H9 (cell line): ENCODE measurements at places on chromosomes 12 and 14. TPM values are rescaled to one million over a fixed set of nuclear protein-coding genes. Genes with fewer than 3 reads are reported as not detected.

Gene GALNT6
- total RNA-seq = 9.8 and 11.0 TPM in 2 replicates

Gene RNU6-8
- not detected in 2 replicates for total RNA-seq

Gene TAMALIN
- total RNA-seq = 1.1 and 1.2 TPM in 2 replicates

Gene DHH
- total RNA-seq = 0.13 and 0.20 TPM in 2 replicates

Gene TESPA1
- not detected in 2 replicates for total RNA-seq

Gene NOC4L
- total RNA-seq = 36.5 and 36.9 TPM in 2 replicates

Gene PZP
- total RNA-seq = not detected in 2 replicates

DNA sequence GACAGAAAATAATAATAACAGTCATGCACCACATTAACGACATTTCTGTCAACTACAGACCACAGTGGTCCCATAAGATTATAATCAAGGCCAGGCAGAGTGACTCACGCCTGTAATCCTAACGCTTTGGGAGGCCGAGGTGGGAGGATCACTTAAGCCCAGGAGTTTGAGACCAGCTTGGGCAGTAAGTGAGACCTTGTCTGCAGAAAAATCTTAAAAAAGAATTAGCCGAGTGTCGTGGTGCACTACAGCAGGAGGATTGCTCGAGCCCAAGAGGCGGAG lies 8.6 kb downstream of the NAB2 start:
- no peak overlapping the region for H3K27ac ChIP-seq
- H3K36me3 ChIP-seq = peaks cover 57% of the 10 kb centered on the region
- no peaks in the 10 kb centered on the region for H3K27me3 ChIP-seq
- DNase-seq = no peak
- H3K4me1 ChIP-seq = no peaks in the 10 kb centered on the region; the same call in 1 of the 2 replicates

DNA sequence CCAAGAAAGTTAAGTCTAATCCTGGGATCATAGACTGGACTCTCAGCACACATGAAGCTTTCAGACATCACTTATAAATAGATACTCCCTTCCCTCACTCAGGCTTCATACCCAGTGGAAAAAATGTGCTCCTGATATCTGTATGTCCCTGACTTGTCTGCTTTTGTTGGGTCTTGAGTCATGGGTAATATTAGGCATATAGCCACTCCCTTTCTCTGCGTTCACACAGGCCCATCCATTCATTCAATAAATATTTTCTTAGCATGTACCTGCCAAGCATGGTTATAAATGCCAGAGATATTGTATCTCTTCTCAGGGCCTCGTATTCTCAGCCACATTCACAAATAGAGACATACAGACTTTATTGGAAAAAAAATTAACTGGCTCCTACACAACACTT lies 43.5 kb downstream of the COX16 start:
- H3K4me1 ChIP-seq = no peaks in the 10 kb centered on the region
- no peak overlapping the region for H3K4me3 ChIP-seq
- H3K27me3 ChIP-seq = no peaks in the 10 kb centered on the region
- no peak overlapping the region for H3K27ac ChIP-seq
- peaks cover 5% of the 10 kb centered on the region; the same call in 2 of the 3 replicates for H3K36me3 ChIP-seq
- DNase-seq = no peak

- H3K27me3 ChIP-seq = no peaks in the 10 kb centered on the region
- peak overlapping the region; percentile 93 for H3K4me3 ChIP-seq
- H3K27ac ChIP-seq = no peak overlapping the region
- peaks cover 4% of the 10 kb centered on the region; the same call in 1 of the 2 replicates for H3K4me1 ChIP-seq
- H3K36me3 ChIP-seq = peaks cover 2% of the 10 kb centered on the region; the same call in 1 of the 2 replicates
Measured at GRCh38 chr14:50530358-50530757, 2.0 kb downstream of the MAP4K5 start.

- H3K27me3 ChIP-seq = no peaks in the 10 kb centered on the region
- H3K4me3 ChIP-seq = no peak overlapping the region
- DNase-seq = no peak
Measured at GRCh38 chr12:52387859-52388258, 2.4 kb upstream of the KRT84 start.

DNA sequence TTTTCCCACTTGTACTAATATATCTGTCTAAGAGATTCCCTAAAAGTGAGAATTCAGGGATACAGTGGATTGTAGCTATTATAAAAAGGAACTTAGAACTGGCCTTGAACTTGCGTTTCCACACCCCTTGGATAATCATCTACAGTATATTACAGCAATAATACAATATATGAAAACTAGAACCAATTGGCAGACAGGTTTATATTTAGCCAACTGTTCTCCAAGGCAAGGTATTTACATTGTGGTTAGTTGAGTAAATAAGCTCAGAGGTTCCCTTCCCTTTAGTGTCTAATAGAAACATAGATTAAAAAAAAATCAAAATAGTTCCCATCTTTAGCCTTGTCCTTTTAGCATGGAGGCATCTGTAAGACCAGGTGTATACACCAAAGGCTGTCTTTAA lies 42.1 kb downstream of the LIMA1 start:
- H3K36me3 ChIP-seq = no peaks in the 10 kb centered on the region
- H3K4me1 ChIP-seq = no peaks in the 10 kb centered on the region; the same call in 1 of the 2 replicates
- H3K4me3 ChIP-seq = no peak overlapping the region
- no peaks in the 10 kb centered on the region for H3K27me3 ChIP-seq
- no peak for DNase-seq

DNA sequence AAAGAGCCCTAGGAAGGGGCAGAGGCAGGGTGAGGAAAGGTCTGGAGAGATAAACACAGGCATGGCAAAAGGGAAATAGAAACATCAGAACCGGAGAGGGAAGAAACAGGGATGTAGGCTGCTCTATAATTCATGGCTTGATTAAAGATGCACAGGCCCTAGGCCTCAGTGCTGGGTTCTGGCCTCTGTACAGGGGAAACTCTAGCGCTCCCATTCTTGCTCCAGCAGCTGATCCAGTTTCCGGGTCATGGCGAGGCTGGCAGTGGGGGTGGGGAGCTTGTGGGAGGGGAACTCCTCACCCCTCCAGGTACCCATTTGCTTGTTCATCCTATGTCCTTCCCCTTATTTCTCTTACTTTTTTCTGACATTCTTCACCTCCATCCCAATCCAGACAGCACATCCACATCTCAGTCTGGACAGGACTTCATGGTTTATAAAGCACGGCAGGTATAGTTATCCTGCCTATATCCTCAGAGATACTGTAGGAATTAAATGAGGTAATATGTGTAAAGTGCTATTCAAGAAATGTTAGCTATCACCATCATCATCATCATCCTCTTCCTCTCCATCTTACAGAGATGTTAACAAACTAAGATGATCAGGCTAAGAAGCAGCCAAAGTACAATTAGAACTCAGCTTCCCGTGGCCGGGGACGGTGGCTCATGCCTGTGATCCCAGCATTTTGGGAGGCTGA lies 8.0 kb upstream of the GPR84 start:
- peaks cover 17% of the 10 kb centered on the region for H3K36me3 ChIP-seq
- peaks cover 2% of the 10 kb centered on the region; the same call in 1 of the 2 replicates for H3K27me3 ChIP-seq
- no peaks in the 10 kb centered on the region for H3K4me1 ChIP-seq
- no peak overlapping the region for H3K4me3 ChIP-seq
- DNase-seq = no peak

- H3K4me3 ChIP-seq = peak overlapping the region; percentile 91
- no peaks in the 10 kb centered on the region for H3K36me3 ChIP-seq
- peak; percentile 97 for DNase-seq
- H3K27ac ChIP-seq = no peak overlapping the region
Measured at GRCh38 chr14:79278798-79279644, 932.3 kb downstream of the DIO2 start.

DNA sequence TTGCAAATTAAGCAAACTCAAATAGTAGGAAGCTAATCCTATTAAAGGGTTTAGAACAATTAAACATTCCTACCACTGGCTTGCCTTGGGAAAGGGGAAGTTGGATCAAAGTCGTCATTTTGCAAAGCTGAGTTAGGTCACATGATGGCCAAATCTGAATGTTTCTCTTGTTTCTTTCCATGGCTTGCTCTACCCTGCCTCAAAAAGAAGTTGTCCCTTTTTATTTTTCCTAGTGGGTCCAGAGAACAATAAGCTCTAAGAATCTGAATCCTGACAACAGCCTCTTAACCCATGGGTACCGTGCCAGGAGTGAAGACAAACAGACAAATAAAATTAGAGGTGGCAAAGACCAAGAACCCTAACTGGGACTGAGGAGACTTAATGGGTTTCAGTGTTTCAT lies 26.2 kb upstream of the NPFF start:
- DNase-seq = no peak
- no peak overlapping the region for H3K27ac ChIP-seq
- H3K4me3 ChIP-seq = no peak overlapping the region

GRCh38 chr12:101761350-101761749 lies 22.1 kb upstream of the SYCP3 start:
- H3K36me3 ChIP-seq = peaks cover 37% of the 10 kb centered on the region
- no peak overlapping the region for H3K4me3 ChIP-seq
- no peaks in the 10 kb centered on the region; the same call in 1 of the 2 replicates for H3K4me1 ChIP-seq
- DNase-seq = no peak

GRCh38 chr12:29543036-29543435 lies 45.5 kb upstream of the OVCH1 start:
- H3K27me3 ChIP-seq = no peaks in the 10 kb centered on the region
- H3K27ac ChIP-seq = no peak overlapping the region
- DNase-seq = no peak

- peaks cover 9% of the 10 kb centered on the region for H3K4me1 ChIP-seq
- no peak for DNase-seq
- no peak overlapping the region for H3K4me3 ChIP-seq
Measured at GRCh38 chr12:10131111-10131690, 1.2 kb upstream of the CLEC7A start.

DNA sequence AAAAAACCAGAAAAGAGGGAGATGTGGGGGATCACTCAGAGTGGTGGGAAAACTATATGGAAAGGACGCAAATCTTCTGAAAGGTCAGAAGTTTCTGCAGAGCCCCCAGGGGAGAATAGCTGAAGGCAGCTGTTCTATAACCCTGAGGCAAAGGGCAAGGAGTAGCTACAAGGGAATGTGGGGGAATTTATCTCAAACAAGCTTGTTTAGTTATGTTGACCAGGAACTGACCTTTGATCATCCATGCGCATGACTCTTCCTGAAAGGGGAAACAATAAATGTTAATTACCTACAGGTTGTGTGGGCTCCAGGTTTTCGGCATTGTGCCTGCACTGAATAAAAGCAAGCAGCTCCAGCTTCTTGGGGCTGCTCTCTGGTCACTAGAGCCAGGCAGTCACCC lies 968.5 kb downstream of the AACS start:
- H3K36me3 ChIP-seq = peaks cover 8% of the 10 kb centered on the region; the same call in 1 of the 2 replicates
- H3K27me3 ChIP-seq = no peaks in the 10 kb centered on the region
- H3K4me1 ChIP-seq = no peaks in the 10 kb centered on the region
- DNase-seq = no peak
- H3K4me3 ChIP-seq = no peak overlapping the region

- H3K4me3 ChIP-seq = no peak overlapping the region
- H3K27ac ChIP-seq = no peak overlapping the region
- no peaks in the 10 kb centered on the region for H3K4me1 ChIP-seq
Measured at GRCh38 chr14:105100910-105101309, 35.7 kb upstream of the GPR132 start.

DNA sequence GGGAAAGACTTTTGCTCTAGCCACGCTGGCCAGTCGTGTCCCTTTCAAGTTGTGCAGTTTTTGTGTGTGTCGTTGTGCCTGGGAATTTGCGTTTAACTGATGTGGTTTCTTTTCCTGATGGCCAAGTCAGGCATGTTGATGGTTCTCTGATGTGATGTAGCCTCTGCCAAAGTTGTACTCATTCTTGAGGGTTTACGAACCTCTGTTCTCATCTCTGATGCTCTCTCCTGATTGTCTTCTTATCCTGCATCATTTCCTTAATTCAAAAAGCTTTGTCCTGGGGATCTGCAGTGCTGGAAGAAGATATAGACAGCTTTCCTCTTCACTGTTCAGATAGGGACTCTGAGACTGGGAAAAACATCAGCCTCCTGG lies 25.4 kb downstream of the CD9 start:
- no peak overlapping the region for H3K4me3 ChIP-seq
- H3K4me1 ChIP-seq = peaks cover 4% of the 10 kb centered on the region; the same call in 1 of the 2 replicates
- H3K27me3 ChIP-seq = no peaks in the 10 kb centered on the region
- DNase-seq = no peak

- no peak for DNase-seq
- no peak overlapping the region for H3K27ac ChIP-seq
- H3K4me3 ChIP-seq = no peak overlapping the region
- no peaks in the 10 kb centered on the region for H3K27me3 ChIP-seq
- H3K4me1 ChIP-seq = no peaks in the 10 kb centered on the region
Measured at GRCh38 chr12:92634730-92635129, 68.1 kb upstream of the PLEKHG7 start.

GRCh38 chr14:97747316-97747715 lies 950.1 kb downstream of the VRK1 start:
- H3K36me3 ChIP-seq = peaks cover 10% of the 10 kb centered on the region; the same call in 1 of the 2 replicates
- H3K4me1 ChIP-seq = peaks cover 3% of the 10 kb centered on the region; the same call in 1 of the 2 replicates
